Stimulated activated CD4-positive, alpha-beta T cell treated with anti-CD3 and anti-CD28 coated beads, Interleukin-15, amount 100 ng/mL, for 24 hours (primary cell): ENCODE measurements at places on chromosomes 13 and 19.

DNA sequence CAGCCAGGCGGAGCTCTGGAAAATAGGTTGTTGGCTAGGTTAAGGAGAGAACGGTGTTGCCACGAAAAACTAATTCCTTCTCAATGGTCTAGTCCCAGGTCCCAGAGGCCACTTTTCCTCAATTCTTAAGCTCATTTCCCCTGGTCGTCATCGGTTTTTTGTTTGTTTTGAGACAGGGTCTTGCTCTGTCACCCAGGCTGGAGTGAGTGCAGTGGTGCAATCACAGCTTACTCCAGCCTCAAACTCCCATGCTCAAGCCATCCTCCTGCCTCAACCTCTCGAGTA is 1.2 kb downstream of the SF3A2 start:
- no peak for DNase-seq

- no peak for DNase-seq
Measured at GRCh38 chr19:45472563-45473366, 5.0 kb downstream of the FOSB start.

DNA sequence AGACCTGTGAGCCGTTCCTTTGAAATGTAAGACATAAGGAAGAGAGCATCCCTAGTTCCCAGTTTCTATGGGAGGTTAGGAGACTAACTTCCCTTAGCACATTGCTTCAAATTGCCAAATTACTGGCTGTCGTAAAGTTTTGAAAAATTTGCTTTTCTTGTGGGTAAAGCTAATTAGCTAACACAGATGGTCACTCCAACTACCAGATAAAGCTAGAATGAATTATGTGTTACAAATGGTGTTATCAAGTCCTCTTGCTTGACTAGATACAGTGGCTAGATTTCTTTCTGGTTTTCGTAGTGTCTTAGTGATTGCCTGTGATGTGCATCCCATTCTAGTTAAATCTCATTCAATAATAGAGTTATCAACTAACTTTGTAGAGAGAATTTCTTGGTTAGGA is 416.6 kb upstream of the ATXN8OS start:
- no peak for DNase-seq

- no peak for DNase-seq
Measured at GRCh38 chr19:4086411-4086867, 19.7 kb upstream of the ZBTB7A start.

- no peak for DNase-seq
Measured at GRCh38 chr19:14582894-14583340, at the start of gene CLEC17A. Gene CLEC17A, plus strand, starts transcription at chr19:14583084. Its CDS starts 77 bp downstream, at chr19:14583161.

- no peak for DNase-seq
Measured at GRCh38 chr13:45258334-45258675, 57.5 kb upstream of the KCTD4 start.

DNA sequence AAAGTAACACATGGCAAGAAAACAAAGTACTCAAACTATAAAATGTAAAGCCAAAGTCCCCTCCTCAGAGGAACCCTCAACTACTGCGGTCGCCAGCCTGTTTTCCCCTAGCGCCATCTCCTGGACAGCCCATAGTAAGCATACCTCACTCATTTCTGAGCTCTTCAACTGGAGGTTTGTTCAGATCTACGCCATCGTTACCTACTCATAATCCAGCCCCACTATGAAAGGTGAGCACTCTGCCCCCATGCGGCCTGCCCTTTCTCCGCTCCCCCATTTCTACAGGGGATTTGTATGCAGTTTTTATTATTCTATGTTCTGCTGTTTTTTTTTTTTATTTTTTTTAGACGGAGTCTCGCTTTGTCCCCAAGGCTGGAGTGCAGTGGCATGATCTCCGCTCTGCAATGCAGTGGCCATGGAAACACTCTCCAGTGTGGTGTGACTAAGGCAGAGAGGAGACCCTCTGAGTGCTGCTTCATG is 26.2 kb downstream of the OPA3 start:
- peak; percentile 69 for DNase-seq

GRCh38 chr13:74027161-74027779 is 106.9 kb downstream of the KLF12 start:
- no peak for DNase-seq

GRCh38 chr19:3202346-3202745 is 16.6 kb downstream of the NCLN start:
- no peak for DNase-seq

- no peak for DNase-seq
Measured at GRCh38 chr13:20851844-20852402, 50.6 kb downstream of the XPO4 start.

- no peak for DNase-seq
Measured at GRCh38 chr13:77339408-77339807, 12.5 kb upstream of the MYCBP2 start.

- DNase-seq, result no peak
Measured at GRCh38 chr13:71137101-71137500, 729.9 kb downstream of the DACH1 start.

DNA sequence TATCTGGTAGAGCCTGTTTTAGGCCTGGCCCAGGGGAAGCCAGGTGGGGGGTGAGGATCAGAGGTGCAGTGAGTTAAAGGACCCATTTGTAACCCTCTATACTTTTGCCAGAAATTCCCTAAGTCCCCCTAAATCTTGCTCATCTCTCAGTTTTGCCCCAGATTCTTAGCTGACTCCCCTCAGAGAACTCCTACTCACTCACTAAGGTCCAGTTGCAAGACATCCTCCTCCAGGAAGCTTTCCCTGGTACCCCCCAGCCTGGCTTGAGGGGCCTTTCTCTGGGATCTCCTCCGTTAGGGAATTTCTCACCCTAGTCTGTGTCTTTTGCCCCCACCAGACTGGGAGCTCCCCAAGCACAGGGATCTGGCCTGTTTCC is 1.9 kb downstream of the TSKS start:
- no peak for DNase-seq

DNA sequence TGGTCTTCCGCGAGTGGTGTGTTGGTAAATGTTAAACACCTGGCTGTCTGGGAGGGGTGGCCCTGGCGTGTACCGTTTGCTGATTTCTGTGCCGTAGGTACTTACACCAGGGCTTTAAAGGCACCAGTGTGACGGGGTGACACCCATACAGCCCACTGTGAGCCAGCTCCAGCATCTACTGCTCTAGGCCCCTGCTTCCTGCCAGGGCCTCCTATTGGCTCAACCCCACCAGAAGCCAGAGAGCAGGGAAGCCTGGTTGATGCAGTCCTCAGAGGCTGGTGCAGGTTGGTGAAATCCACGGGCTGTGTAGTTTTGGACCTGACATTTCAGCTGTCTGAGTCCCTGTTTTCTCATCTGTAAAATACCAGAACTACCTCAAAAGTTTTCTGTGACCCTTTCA is 30.4 kb downstream of the ARHGEF7 start:
- no peak for DNase-seq
